ENCODE measurements at places on chromosomes 13 and 19.

DNA sequence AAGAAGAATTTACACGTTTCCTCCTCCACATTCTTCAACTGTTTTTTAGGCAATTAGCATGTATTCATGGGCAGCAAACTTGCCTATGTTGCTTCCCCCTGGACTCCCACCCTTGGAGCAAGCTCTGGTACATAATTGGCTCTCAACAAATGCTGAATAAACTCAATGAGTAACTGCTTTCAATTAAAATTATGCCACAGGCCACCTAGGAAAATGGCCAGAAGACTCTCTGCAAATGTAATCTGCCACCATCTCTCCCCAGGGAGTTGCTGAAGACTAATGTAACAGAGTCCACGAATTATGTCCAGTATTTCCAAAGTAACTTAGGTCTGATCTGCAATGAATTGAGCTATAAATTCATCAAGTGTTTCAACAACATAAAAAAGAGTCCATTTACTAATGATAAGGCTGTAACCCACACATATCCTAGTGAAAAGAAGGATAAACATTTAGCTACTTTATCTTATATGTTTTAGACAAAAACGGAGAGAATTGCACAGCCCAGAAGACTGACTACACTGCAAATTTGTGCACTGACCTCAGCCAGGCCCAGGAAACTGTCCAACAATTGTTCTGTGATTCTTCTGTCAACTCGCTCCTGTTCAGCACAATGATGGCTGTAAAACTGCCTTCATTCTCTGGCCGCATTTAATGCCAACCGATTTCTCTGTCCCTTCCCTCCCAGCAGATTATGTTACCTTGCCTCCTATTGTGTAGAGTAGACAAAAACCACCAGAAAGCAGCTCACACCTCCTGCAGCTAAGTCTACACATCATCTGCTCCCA is 808.6 kb upstream of the ARGLU1 start:
- DNase-seq: no peak

DNA sequence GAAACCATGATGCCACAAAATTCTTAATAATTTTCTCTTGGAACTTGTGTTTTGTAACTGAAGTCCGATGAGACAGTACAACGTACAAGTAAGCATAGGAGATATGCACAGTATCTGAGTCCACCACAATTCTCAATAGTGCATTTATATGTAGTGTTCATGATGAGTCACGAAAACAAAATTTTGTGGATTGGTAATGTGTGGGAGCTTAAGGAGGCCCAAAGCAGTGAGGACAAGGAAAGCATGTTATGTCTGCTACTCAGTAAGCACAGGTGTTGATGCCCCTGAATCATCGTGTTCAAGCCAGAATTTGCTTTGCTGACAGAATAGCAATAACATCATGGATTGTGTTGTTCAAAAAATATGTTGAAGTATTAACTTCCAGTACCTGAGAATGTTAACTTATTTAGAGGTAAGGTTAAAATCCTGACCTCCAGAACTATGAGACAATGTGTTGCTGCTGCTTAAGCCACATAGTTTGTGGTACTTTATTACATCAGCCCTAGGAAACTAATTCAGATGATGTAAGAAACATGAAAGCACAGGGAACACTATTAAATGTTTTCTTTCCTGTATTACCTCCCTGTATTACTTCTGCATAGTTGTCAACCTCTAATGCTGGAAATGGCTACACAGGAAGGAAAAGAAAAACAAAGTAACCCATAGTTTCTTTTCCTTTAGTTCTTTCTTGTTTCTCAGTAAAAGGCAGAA is 201.3 kb downstream of the SLITRK6 start:
- no peak for DNase-seq

- DNase-seq: no peak
Observed at GRCh38 chr19:33449799-33450198, 71.8 kb downstream of the PEPD start.

DNA sequence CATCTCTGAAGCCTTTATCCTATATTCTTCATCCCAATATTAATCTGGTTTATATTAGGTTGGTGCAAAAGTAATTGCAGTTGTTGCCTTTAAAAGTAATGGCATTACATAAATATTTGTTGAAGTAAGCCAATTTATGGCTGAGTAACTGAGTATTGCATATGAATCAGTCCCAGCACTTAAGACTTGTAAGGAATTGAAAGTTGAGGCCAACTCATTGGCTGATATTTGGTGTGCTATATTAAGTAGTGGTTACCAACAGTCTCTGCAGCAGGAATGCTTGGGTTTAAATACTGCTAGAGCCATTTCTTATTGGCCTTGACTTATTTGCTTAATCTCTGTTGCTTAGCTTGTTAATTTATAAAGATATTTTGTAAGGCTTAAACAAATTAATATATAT is 460.7 kb downstream of the GPC6 start:
- no peak for DNase-seq

DNA sequence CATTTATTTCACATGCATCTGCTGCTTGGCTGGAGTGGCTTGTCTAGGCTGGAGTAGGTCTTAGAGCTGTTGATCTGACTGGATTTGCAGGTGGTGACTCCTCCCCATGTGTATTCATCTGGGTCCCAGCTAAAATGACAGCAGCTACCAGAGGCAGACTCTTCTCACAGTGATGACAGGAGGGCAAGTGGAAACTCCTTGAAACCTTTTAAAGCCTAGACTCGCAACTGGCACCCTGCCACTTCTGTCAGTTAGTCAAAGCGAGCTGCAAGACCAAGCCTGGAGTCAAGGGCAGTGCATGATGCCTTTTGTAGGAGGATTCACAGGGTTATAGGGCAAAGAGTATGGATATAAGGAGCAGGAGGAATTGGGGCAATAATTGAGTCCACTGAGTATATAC is 65.2 kb downstream of the TEX26 start:
- DNase-seq: no peak

- DNase-seq: no peak
Observed at GRCh38 chr19:6272913-6273600, 6.7 kb downstream of the MLLT1 start.

DNA sequence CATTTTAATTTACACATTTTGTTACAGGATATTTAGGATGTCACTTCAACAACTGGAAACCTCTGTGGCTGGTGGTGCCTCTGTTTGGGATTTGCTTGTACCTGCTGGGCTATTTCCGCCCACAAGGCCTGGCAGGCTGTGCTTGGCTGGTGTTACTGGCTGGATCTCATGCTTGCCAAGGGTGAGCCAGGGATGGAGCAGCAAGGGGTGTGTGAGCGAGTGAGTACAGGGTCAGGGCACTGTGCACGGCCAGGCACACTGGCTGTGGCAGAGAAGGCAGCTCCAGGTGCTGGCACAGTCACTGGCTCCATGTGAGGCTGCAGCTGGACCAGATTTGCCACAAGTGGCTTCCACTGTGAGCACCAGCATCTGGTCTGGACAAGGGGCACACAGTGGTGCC is 1254.8 kb downstream of the SLITRK5 start:
- DNase-seq: no peak

GRCh38 chr13:48896312-48896711 is 79.4 kb upstream of the FNDC3A start:
- no peak for DNase-seq

- no peak for DNase-seq
Observed at GRCh38 chr19:10203686-10204085, 8.9 kb upstream of the DNMT1 start.

DNA sequence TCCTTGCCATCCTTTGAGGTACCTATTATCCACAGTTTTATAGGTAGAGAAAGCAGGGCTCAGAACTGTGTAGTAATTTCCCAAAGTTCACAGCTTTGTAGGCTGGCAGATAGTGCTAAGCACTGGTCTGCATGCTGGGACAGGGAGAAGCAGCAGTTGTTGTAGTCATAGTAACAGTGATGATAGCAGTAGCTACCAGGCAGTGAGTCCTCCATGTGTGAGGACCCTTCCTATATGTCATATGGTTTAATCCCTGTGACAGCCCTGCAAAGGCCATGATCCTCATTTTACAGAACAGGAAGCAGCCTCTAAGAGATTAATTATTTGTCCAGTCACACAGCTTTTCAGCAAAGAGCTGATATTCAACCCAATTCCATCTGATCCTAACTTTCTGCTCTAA is 21.0 kb downstream of the SERP2 start:
- peak; percentile 53 for DNase-seq

- no peak for DNase-seq
Observed at GRCh38 chr19:28744014-28744413, 468.9 kb downstream of the UQCRFS1 start.

DNA sequence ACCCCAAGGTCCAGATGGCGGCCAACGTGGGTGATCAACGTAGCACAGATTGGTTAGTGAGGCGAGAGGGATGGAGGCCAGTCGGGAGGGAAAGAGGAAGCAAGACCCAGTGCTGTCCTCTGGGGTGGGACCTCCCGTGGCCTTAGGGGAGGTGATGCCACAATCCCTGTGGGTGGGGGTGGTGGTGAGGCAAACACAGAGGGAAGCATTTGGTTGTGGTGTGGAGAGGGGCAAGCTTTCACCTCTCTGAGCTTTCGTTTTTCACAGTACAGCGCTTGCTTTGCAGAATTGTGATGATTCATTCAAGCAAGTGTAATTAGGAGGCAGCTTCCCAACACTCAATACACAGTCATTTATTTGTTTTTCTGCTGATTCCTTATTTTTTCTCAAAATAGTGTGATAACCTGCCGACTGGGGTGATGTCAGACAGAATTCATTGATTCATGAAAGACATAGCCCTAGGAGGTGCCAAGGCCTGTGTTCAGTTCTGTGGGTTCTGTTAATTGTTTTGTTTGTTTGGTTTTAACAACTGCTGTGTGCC is 2.4 kb downstream of the LENG8 start:
- DNase-seq: no peak

GRCh38 chr19:58554494-58555368 is at the start of gene CHMP2A:
CHMP2A (minus strand) TSS chr19:58555105; CDS start chr19:58554212, 893 bp downstream.
- DNase-seq: peak; percentile 98

- no peak for DNase-seq
Observed at GRCh38 chr19:30130356-30131122, 188.5 kb downstream of the URI1 start.

- peak; percentile 40 for DNase-seq
Observed at GRCh38 chr13:69524459-69525150, 583.0 kb upstream of the ATXN8OS start.

DNA sequence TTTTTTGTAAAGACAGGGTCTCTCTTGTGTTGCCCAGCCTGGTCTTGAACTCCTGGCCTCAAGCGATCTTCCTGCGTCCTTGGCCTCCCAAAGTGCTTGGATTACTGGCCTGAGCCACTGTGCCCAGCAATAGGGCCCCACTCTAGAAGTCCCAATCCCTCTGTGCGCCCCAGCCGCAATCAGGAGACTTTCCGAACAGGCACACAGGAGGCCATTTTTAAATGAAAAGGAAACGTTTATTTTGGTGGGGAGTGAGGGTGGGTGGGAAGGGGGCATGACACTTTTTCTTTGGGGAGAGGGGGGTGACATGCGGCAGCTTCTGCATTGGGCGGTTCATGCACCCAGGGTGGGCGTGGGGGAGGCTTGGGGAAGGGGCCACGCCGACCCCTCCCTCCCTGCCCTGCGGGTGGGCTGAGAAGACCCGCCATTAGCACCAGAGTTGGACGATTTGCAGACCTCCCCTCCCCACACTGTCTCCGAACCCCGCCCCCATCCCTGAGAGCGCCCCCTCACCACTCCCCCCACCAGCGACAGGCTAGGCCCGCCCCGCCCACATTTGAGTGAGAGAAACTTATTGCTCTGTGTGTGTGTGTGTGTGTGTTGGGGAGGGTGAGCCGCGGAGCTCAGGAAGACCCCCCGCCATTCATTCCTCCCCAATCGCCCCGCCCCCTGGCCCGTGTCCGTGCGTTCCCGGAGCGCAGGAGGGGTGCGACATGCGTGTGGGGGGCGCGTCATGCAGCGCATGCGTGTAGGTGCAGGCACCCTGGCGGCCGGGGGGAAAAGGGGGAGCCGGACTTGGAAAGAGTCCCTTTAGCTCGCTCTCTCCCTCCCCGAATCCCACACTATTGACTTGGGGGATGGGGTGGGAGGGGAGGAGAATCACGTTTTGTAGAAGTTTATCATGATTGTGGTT is 17.2 kb downstream of the KCNC3 start:
- DNase-seq: peak; percentile 69

GRCh38 chr19:4052114-4052992 is 14.3 kb downstream of the ZBTB7A start:
- DNase-seq: no peak

- peak; percentile 13 for DNase-seq
Observed at GRCh38 chr19:36115453-36116343, at the start of gene TBCB. TBCB (plus strand) TSS chr19:36115468; CDS start chr19:36115561, 93 bp downstream.

GRCh38 chr13:41137241-41137640 is 4.6 kb upstream of the KBTBD6 start:
- DNase-seq: no peak

GRCh38 chr13:51981355-51981754 is 29.9 kb downstream of the ATP7B start:
- no peak for DNase-seq

- DNase-seq: no peak
Observed at GRCh38 chr19:15178629-15179308, 22.0 kb downstream of the NOTCH3 start.

DNA sequence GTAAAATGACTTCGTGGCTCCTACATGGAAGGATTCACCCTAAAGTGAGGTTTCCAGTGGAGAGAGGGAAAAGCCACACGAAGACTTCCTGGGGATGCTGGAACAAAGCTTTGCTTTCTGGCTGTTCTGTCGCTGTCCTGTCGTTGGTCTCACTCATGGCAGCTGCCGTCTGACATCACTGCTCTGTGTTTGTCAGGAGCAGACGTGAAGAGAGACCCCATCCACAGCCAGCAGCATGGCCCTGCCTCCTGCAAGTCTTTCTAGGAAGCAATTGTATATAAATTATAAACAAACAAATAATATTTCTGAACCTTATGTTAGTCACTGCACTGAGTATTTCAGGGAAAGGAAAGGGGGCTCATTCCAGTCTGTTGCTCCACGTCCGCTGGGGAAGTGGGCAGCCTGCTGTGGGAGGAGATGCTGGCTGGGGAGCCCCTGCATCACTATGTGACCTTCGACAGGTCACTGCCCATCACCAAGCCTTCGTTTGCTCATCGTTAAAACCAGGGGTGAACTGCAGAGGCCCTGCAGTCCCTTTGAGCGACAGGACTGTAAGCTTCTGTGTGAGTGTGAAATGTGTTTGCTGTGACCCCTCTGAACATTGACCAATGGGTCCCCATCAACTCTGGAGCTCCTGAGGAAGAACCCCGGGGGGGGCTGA is 151.0 kb downstream of the DCT start:
- DNase-seq: no peak

GRCh38 chr19:19262190-19263057 is 10.7 kb downstream of the TM6SF2 start:
- no peak for DNase-seq

DNA sequence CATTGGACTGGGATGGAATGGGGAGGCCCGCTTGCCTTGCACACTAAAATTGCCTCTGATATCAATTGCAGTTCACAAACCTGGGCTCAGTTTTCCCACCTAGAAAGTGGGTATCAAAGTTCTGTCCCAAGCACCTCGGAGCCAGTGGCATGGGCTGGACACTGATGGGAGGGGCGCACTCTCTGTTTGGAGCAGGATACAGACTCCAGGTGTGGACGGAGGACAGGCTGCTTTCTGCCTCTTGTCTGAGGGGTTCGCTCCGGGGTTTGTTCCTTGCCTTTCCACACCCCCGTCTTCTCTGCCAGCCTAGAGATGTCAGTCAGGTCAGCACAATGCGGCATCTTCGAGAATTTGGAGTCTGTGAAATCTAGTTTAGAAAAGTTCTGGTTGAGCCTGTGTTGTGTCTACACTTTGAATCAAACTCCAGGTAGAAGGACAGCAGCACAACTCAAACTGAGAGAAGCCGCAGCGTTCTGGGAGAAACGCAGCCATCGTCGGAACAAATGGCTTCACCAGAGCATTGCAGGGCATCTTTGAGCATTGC is 141.9 kb downstream of the TEX29 start:
- DNase-seq: no peak

- DNase-seq: peak; percentile 41
Observed at GRCh38 chr19:18397242-18398202, at the start of gene LRRC25. LRRC25 (minus strand) TSS chr19:18397622; CDS start chr19:18396963, 659 bp downstream.

GRCh38 chr13:99388334-99388923 is 81.2 kb upstream of the GPR183 start:
- DNase-seq: no peak

Data from brain (organoid and tissue), 16 donors.